ENCODE measurements at places on chromosomes 16 and 17.
A peak's percentile ranks its signal among the peaks of the same experiment; 100 is the strongest.

DNA sequence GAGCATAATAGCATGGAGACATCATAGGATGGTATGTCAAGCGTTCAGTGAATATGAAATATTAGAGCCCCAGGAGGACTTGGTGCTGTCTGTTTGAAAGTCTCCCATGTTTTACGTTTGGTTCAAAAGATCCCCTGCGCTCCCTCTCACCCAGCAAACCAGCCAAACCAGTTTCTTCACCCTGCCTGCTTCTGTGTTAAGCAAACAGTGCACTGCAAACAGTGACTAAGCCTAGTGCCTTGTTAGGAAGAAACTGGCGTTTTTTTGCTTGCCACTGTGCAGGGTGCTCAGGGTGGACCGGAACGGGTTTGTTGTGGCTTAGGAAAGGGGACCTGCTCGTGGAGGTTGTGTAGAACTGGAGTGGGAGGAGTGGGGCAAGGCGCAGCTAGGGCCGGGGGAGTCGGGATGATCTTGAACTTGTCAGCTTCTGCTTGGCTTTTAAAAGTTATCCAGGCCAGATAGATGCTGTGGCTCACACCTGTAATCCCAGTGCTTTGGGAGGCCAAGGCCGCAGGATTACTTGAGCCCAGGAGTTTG is 7.7 kb downstream of the CDH1 start:
- peak; percentile 50 for DNase-seq

DNA sequence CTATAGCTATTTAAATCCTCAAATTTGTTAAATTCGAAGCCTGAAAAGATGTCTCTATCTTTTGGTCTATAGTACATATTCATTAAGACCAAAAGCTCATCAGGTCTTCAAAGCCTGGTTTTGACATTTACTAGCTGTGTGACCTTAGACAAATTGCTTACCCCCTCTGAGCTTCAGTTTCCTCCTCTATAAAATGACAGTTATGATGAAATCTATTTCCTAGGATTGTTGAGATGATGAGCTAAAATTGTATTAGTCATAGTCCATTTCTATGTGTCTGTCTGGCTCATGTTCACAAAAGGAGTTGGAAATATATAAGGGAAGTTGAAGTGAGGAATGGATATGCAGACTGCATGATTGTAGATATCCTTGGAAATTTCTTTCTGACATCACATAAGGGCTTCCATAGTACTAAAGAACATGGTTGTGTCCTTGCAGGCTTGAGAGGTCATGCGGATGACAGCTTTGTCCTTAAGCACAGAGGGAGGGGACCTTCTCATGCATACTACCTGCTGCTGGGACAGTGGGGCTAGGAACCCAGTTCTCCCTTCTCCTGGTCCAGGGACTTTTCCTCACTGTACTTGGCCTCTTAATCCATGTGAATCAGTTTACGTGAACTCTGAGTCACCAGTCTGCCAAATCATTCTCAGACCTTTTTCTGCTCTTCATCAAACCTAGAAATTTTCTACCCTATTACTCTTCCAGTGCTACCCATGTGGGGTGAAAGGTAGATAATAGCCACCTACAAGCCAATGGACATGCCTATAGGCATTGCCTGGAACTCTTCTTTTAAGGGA is 487.5 kb upstream of the SALL1 start:
- DNase-seq = no peak

- DNase-seq = no peak
Measured at GRCh38 chr16:83270061-83270460, 537.7 kb upstream of the HSBP1 start.

DNA sequence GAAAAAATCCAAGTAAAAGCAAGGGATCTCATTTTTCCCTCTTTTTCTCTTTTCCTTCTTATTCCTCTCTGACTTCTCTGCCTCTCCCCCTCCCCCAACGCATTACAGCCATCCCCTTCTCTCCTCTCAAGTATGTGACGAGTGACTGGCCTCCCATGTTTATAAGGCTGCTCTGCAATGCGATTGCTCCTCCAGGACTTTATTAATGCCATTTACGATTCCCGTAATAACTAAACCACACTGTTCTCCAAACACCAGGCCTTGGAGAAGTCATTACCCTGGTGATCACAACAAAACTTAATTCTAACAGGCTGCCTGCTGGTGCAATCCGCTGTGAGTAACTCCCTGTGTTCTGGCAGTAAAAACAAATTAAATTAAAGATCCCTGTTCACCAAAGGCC is 88.8 kb downstream of the HS3ST3B1 start:
- DNase-seq = peak; percentile 16

DNA sequence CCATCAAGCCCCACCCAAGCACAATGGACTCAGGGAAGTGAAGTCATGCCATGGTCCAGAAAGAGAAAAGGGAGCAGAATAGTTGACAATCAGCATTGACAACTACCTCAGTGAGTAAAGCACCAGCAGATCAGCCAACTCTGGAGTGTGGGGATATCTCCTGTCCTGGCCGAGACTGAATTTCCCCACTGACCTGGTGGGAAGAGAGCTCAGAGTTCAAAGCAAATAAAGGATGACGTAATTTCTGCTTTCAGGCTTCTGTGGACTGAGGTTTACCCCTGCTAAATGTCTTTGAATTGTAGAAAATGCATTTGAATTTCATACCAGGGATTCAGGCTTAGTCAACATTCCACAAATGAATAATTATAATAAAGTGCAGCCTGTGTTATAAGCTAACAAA is 152.9 kb downstream of the CBLN1 start:
- no peak for DNase-seq

DNA sequence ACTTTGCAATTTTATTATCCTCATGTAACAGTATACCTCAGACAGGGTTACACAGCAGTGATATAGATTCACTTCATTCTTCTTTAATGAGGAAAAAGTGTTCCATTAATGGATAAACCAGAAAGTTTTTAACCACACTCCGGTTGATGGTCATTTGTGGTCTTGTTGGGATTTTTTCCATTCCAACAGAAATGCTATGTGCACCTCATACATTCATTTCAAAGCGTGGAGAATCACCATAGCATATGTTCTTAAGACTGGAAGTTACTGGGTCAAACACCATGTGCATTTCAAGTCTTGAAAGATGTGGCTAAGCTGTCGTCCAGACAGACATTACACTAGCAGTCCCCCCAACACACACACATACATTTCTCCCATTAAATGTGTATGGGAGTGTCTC is 245.8 kb upstream of the CDH5 start:
- no peak for DNase-seq

GRCh38 chr17:35069311-35069710 is 5.8 kb upstream of the RFFL start:
- no peak for DNase-seq

DNA sequence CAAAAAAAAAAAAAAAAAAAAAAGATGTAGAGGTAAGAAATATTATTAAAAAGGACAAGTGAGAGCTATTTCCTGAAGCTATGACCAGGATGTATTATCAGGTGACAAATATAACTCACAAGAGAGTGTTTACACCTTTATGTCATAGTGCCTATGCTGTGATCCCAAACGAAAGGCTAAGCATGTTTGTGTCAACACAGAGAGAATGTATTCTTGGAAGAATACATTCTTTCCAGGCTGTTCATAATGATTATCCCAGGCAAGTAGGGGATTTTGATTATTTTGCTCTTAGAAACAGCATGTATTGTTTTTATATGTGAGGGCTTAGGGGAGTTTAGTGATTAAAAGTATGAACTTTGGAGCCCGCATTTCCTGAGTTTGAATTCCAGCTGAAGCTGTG is 175.0 kb downstream of the SPECC1 start:
- no peak for DNase-seq

- DNase-seq = no peak
Measured at GRCh38 chr17:32814836-32815235, 62.1 kb downstream of the MYO1D start.

DNA sequence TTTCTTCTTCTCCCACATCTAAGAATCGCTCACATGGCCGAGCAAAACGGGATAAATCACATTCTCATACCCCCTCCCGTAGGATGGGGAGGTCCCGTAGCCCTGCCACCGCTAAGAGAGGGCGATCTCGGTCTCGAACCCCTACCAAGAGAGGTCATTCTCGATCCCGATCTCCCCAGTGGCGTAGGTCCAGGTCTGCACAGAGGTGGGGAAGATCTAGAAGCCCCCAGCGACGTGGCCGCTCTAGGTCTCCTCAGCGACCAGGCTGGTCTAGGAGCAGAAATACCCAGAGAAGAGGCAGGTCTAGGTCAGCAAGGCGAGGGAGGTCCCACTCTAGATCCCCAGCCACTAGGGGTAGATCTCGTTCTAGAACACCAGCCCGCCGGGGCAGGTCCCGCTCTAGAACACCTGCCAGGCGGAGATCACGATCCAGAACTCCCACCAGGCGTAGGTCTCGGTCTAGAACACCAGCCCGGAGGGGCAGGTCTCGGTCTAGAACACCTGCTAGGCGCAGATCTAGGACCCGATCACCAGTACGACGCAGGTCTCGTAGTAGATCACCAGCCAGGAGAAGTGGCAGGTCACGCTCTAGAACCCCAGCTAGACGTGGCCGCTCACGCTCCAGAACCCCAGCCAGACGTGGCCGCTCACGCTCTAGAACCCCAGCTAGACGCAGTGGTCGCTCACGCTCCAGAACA is 9.6 kb downstream of the SRRM2 start:
- DNase-seq = no peak

GRCh38 chr16:1048442-1049112 is 24.0 kb upstream of the SSTR5 start:
- DNase-seq = peak; percentile 86

GRCh38 chr17:79027274-79027924 is 3.4 kb downstream of the C1QTNF1 start:
- no peak for DNase-seq

- DNase-seq = peak; percentile 83
Measured at GRCh38 chr16:88941913-88942909, 34.8 kb downstream of the CBFA2T3 start.

DNA sequence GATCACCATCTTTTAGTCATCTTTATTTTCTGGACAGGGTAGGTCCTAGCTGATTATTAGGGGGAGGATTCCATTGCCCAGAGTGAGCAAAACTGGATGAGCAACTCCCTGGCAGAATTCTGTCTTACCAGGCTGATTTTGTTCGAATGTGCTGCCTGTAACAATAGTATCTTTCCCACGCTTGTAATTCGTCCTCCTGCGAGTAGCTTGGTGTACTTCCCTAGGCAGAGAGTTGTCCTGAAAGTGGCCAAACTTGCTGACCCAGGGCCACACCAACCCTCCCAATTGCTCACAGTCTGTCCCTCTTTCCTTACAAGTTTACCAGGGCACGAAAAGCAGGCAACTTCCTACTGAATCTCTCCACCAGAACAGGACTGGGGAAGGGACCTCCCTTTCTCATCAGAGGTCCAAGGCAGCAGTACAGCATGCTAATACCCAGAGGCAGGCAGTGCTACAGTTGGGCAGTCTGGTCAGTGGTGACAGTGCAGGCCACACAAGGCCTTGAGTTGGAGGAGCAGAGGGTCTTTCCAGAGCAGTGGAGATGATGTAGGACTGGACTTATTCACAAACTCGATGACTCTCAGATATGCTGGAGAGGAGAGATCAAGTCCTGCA is 67.8 kb upstream of the NLK start:
- no peak for DNase-seq

- DNase-seq = peak; percentile 76
Measured at GRCh38 chr16:66928702-66929388, 3.5 kb upstream of the RRAD start.

DNA sequence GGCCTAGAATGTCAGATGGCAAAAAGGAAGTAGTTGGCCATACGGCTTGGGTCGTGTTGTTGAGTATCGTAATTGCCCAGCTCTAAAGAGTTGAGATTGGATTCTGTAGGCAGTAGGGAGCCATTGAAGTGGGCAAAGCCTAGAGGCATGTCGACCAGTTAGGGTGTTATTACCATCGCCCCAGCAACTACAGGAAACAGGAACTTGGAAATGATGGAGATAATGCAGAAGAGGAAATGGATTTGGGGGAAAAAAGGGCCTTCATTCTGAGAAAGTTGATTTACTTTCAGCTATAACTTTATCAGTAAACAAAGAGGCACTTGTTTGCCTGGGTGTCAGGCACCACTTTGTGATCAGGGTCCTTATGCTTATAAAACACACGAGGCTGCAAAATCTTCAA is 52.6 kb downstream of the COX10 start:
- no peak for DNase-seq

- DNase-seq = peak; percentile 79
Measured at GRCh38 chr17:56891751-56892150, 22.1 kb downstream of the TRIM25 start.

DNA sequence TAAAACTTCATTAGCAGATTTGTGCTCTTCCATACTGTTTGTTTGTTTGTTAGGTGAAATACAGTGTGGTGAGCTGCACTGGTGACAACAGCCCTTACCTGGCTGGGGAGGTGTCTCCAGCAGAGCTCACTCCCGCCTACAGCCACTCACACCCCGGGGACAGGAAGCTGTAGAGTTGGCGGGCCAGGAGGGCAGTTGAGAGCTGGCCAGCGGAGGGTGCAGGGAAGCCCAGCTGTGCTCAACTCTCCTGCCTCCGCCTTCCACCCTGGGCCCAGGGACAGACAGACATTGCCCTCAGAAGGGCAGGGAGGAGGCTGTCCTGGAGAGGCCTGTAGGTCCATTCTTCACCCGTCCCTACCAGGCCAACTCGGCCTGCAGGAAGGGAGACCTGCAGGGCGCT is 48.6 kb upstream of the PVALEF start:
- DNase-seq = no peak

GRCh38 chr16:77043076-77043475 is 147.9 kb upstream of the MON1B start:
- no peak for DNase-seq

- DNase-seq = no peak
Measured at GRCh38 chr17:70407506-70407905, 238.2 kb downstream of the KCNJ2 start.

DNA sequence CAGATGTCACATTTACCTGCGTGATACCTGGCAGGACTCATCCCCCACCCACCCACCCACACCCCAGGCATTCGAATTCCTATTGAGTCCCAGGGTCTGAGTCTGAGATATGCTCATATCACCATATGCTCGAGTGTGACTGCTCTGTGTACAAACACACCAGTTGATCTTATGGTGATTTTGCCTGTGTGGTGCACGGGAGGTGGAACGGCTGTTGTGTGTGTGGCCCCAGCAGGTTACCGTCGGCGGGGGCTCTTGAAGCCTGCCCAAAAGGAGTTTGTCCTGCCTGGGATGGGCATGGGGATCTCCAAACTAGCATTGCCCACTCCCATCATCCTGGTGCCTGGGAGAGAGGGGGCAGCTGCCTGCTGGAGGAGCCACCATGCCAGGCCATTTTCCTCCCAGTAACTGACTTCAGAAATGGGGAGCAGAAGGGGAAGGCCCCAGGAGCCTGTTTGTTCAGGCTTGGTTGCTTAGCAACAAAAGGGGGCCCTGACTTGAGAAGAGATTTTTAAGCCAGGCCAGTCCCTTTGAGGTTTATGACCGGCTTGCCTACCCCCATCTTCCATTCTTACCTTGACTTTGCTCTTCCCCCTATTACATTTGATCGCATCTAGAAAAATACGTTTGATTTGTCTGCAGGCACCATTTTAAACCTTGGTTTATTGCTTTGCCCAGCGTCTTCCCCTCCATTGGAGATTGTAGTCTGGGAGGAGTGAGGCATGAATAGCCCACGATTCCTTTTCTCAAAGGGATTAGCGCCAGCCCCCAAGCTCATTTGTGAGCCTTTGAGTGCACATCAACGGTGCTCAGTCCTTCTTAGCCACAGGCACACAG is 217.7 kb downstream of the CCDC182 start:
- no peak for DNase-seq

GRCh38 chr16:3075523-3075915 is 10.1 kb downstream of the IL32 start:
- DNase-seq = no peak

GRCh38 chr17:47633996-47634395 is 15.7 kb upstream of the KPNB1 start:
- DNase-seq = no peak
